ENCODE measurements at places on chromosomes 12 and 14.

GRCh38 chr14:54691525-54692283 is 124.8 kb downstream of the SAMD4A start:
- no peak for DNase-seq

DNA sequence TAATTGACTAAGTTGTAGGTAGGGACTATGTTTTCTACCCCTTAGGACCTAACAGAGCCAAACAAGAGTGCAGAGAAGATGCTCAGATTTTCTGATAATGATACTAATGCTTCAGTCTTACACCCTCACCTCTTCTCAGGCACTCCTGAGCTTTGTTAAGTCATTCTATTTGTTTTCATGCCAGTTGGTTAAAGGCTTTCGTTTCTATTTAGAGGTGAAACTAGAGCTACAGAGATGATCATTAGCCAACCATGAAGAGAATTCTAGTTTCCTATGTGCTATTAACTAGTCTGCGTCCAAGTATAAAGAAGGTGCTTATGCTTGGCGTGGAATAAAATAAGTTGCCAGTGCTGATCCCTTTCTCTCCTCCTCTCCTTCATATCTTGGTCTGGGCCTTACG is 34.6 kb upstream of the PYGL start:
- DNase-seq: no peak

GRCh38 chr12:96150442-96150841 is 43.7 kb upstream of the ELK3 start:
- no peak for DNase-seq

- peak; percentile 86 for DNase-seq
These were observed 26.4 kb downstream of the ACTN1 start for GRCh38 chr14:68952531-68953195.

GRCh38 chr14:50447461-50447860 is 50.8 kb upstream of the CDKL1 start:
- DNase-seq: no peak

DNA sequence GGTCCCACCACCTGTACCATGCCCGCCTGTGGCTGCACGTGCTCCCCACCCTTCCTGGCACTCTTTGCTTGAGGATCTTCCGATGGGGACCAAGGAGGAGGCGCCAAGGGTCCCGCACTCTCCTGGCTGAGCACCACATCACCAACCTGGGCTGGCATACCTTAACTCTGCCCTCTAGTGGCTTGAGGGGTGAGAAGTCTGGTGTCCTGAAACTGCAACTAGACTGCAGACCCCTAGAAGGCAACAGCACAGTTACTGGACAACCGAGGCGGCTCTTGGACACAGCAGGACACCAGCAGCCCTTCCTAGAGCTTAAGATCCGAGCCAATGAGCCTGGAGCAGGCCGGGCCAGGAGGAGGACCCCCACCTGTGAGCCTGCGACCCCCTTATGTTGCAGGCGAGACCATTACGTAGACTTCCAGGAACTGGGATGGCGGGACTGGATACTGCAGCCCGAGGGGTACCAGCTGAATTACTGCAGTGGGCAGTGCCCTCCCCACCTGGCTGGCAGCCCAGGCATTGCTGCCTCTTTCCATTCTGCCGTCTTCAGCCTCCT is 1.1 kb downstream of the INHBE start:
- DNase-seq: peak; percentile 28

GRCh38 chr14:105158794-105159193 is 9.8 kb downstream of the JAG2 start:
- no peak for DNase-seq

DNA sequence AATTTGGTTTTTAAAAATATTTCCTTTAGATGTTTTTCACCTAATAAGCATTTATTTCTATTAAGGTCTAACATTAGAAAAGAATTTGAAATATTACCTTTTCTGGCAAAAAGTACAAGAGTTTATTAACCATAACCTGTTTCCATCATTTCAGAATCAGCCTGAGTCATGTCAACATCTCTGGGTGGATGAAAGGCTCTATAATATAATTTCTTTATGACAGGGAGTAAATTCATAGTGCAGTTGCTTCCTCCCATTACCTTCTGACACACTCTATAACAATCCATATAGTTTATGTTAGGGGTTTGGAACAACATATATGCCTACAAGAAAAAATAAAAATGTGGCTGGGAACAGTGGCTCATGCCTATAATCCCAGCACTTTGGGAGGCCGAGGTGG is 134.5 kb downstream of the SLC2A13 start:
- DNase-seq: no peak

DNA sequence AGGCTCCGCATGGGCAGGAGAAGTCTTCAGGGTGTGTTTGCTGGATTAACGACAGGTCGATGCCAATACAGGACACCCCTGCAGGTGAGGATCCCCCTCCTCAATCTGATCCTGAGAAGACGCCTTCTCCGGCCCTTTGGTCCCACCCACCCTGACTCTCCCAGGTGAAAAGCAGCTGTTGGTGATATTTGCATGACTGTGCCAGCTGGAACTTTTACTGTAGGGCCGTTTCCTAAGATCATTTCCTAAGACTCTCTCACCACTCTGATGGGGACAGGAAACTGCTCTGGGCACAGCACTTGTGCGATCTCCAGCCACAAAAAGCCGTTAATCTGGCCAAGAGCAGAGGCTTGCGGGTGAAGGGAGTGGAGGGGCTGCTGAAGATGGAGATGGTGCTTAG is 16.8 kb upstream of the EIF5 start:
- DNase-seq: no peak

- no peak for DNase-seq
These were observed 1.1 kb downstream of the LRP6 start for GRCh38 chr12:12265571-12266388.

- no peak for DNase-seq
These were observed 861.1 kb downstream of the GALC start for GRCh38 chr14:87131879-87132278.

- DNase-seq: no peak
These were observed 146.8 kb upstream of the KITLG start for GRCh38 chr12:88726806-88727720.

DNA sequence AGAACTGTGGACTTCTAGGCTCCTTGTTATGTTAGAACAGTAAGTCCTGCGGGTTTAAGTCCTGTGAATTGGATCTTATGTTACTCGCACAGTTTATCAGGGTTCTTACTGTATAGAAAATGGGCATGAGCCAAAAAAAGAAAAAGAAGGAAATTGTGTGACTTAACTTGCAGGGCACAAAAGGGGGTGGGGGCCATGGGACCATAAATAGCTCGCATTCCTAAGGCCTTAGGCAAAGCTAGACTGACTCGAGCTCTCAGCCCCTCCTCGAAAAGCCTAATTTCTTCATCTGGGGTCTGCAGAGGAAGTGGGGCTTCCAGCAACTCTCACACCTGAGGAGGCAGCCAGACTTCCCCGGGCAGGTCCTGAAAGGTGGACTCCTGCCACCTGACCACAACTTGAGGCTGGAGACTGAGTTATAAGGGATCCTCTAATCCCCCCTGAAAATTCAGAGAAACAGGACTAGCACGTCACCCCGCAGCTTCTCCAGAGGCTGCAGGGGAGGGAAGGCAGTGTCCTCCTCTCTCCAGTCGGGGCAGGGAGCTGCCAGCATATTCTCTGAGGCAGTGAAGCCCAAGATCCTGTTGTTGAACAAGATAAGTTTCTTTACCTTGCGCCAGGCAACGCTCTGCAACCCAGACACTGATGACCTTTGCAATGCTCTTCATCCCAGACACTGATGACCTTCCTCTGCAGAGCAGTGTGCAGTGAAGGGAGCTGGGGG is 280.5 kb downstream of the PCNX1 start:
- DNase-seq: no peak

DNA sequence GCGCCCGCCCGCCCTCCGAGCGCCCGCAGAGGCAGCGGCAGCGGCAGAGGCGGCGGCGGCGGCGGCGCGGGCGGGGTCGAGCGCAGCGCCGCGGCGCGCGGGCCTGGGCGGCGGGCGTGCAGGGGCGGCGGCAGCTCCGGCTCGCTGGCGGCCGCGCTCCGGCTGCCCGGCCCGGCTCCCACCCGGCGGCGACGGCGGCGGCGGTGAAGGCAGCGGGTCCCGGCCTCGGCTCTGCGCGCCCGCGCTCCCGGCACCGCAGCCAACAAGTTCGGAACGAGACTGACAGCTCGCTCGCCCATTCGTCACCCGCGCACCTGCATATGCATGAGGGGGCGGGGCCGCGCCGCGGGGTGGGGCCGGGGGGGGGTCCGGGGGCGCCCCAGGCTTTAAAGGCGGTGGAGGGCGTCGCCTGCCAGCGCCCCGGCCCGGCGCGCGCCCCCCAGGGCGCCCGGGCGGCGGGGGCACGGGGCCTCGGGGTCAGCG is at the start of gene JAG2:
Gene JAG2, minus strand, starts transcription at position 281 of the 483 bp plus-strand sequence. CDS start 356 bp downstream, outside the sequence.
- no peak for DNase-seq

DNA sequence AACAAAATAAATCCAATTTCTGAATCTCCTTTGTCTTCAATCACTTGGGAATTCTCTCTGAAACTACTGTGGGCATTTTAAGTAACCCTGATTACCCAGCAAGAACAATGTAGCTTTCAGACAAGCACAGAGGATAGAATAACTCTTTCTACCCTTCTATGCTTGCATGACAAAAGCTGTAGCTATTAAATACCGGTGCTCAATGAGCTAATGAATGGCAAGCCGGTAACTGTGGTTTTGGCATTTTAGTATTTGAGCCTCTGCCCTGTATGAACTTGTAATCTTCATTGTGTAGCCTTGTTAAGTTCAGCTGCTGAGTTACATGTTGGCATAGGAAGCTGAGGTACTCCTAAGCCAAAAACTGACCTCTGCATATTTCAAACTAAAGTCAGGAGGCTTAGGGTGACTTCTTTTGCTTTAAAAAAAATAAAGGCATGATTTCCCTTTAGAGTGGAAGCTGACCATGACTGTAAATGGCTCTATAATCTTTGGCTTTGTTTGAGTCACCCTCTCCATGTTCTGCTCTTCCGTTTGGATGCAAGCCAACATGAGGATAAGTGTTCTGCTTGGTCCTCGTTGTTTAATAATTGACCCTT is 171.0 kb upstream of the HIF1A start:
- DNase-seq: no peak

DNA sequence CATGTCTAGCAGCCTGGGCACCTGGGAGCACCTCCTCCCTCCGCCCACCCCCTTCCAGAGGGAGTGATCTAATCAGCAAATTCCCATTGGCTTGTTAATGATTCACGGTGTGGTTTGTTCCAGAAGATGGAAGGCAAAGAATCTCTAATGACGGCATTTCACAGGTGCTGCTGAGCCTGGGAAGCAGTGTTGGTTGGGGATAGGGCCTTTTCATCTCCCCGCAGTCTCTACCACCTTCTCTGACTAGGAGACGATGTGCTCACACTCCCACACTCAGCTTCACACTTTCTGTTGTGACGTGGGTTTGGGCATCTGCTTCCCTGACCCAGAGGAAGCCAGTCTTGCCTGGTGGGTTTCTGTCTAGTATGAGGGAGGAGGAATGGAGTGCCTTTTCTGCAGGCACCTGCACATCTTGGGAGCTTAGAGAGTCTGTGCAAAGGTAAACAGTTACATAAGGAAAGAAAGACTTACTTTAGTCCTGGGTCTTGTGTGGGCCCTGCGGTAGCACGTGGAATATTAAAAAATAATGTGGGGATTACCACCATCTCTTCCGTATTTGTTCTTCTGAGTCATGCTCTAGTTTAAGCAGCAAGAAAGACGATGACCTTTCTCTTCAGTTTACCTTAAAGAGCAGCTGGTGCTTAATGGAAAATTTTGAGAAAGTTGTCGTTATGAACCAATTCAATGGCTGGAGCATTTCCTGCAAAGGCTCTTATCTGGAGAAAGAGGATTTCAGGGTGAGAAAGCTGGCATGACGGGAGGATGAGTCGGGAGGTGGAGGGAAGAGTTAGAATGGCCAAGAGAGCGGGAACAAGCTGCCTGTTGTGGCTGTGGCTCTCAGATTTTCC is 70.6 kb upstream of the ARHGAP5 start:
- DNase-seq: no peak

DNA sequence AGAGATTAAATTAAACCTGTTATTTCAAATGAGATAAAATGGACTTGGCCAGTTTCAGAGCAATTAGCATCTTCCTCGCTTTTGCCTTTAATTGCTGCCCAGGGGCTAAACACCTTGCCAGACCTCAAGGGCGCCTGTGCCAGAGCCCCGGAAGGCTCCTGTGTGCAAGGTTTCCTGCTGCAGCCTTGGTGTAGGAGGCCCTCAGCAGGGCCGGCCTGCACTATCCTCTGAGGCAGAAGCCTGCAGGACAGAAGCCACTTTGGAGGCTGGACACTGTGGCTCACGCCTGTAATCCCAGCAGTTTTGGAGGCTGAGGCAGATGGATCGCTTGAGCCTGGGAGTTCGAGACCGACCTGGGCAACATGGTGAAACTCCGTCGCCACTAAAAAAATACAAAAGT is 150.4 kb downstream of the CALM1 start:
- DNase-seq: no peak

DNA sequence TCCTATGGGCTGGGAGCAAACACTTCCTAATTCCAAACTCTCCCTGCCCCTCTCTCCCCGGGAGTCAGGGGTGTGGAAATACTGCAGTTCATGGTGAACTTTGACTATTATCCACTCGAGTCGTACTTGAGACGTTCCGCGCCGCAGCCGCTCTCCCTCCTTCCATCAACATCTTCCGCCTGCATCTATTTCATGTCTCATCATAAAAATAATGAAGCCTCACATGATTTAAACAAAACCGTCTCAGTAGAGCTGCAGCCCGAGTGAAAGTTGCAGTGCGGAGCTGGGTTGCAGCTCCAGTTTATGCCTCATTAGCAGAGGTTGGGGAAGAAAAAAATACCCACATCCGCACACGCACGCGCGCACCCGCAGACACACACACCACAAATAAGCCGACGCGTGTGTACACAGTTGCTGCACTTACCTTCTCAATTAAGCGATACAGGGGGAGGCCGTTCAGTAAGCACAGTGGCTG is 283 bp downstream of the LMO3 start:
- no peak for DNase-seq

- DNase-seq: no peak
These were observed 239.4 kb downstream of the C12orf75 start for GRCh38 chr12:105569886-105570285.

- no peak for DNase-seq
These were observed 60.6 kb upstream of the DDHD1 start for GRCh38 chr14:53213761-53214160.

- no peak for DNase-seq
These were observed 147.8 kb downstream of the PIWIL1 start for GRCh38 chr12:130485291-130486145.

DNA sequence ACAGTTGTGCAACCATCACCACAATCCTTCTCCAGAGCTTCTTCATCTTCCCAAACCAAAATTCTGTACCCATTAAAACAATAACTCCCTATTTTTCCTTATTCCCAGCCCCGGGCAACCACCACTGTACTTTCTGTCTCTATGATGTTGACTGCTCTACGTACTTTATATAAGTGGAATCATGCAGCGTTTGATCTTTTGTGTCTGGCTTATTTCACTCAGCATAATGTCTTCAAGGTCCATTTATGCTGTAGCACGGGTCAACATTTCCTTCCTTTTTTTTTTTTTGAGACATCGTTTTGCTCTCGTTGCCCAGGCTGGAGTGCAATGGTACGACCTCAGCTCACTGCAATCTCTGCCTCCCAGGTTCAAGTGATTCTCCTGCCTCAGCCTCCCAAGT is 162.7 kb upstream of the GSC start:
- no peak for DNase-seq
